HS-5 (cell line): ENCODE measurements at places on chromosomes 13 and 19.

- DNase-seq = no peak
Measured at GRCh38 chr19:33754361-33754760, 42.3 kb upstream of the KCTD15 start.

DNA sequence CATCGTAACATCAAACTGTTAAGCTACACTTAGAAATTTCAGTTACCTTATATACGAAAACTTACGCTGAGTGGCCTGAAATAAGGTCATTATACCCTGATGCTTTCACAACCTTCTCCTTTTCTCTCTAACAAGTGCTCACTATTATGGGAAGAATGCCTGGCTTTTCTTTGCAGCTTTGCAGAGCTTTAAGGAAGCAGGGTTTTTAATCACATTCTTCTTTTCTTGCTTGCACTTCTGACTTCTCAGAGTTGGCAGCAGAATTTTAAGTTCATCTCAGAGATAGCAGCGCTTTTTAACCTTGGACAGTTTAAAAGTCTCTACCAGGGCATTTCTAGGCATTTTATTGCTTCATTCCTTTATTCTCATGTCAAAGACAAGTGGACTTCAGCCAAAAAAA is 285.1 kb downstream of the SPRY2 start:
- DNase-seq = no peak

GRCh38 chr13:21000647-21001046 is 60.7 kb downstream of the LATS2 start:
- DNase-seq = no peak

DNA sequence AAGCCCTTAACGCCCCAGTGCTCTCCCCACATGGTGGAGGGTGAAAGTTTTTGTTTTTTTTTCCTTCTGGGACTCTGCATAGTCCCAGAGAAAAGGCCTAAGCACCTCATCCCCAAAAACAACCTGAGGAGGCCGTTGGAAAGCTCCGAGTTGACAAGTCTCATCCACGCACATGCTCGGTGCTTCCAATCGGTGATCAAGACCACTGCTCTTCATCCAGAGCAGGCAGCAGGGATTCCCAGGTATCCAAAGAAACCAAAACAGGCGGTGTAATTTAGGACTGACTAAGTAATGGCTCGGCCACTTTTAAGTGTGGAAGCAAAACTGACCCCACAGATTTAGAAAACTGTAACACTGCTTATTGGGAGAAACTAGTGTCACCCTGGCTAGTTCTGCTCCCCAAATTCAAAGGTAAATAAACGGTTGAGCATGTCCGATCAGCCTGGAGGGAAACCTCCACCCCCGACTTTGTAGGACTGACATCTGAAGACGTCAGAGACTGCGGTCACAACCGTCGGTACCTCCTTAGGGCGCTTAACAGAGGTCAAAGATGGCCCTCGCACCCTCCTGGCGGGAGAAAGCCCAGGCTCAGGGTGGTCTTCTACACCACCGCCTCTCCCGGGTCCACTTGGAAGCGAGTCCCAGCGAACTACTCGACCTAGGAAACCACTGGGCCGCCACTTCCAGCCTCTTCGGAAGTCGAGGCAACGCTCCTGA is 997 bp upstream of the ZNF446 start:
- DNase-seq = no peak

- no peak for DNase-seq
Measured at GRCh38 chr19:21713761-21714160, 53.6 kb downstream of the ZNF100 start.

DNA sequence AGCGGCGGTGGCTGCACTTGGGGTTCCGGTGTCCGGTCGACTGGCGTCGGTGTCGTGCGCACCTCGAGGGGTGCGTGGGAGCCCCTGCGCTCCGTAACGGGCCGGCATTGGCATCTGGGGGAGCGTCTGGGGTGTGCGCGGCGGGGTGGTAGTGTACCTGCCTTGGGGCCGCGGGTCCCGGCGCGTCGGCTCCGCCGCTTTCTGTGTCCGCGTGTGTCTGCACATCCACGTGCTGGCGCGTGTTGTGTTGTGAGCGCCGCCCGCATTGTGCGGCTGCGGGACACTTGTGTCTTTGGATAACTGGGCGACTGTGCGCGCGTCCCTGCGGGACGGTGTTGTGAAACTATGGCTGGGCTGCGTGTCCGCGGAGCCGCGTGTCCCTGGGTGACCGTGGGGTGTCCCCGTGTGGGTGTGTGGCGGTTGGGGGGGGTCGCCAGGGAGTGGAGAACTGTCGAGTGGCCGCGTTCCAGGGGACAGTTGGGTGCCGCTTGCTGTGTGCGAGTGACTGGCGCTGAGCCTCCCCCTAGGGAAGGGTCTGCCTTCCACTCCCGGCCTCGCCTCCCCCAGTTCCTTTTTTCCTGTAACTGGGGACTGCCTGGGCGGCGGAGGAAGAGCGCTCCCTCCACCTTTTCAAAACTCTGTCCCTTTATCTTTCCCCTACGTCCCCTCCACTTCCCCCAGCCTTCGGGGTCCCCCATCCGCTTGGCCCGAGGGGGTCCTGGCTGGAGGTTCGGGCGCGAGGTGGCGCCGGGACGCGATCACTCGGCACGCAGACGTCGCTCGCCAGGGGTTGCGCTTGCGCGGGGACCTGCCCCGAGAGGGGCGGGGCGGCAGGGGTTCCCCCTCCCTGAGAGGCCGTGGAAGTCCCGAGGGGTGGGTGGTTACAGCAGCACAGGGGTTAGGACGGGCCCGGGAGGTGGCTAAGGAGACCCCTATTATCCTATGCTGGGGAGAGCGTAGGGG is 5.7 kb upstream of the NFIC start:
- no peak for DNase-seq

- no peak for DNase-seq
Measured at GRCh38 chr13:20150561-20150960, 10.3 kb downstream of the GJA3 start.

GRCh38 chr13:33891196-33891742 is 73.3 kb downstream of the RFC3 start:
- no peak for DNase-seq

- DNase-seq = no peak
Measured at GRCh38 chr19:49614096-49614833, 23.3 kb downstream of the PRR12 start.
